ENCODE measurements at places on chromosomes 5 and 9.
A peak's percentile ranks its signal among the peaks of the same experiment; 100 is the strongest.

GRCh38 chr9:21056931-21057330, 20.8 kb downstream of the IFNB1 start:
- no peak for DNase-seq

- no peak for DNase-seq
These were observed 131.2 kb upstream of the PLCXD3 start for GRCh38 chr5:41641621-41642020.

DNA sequence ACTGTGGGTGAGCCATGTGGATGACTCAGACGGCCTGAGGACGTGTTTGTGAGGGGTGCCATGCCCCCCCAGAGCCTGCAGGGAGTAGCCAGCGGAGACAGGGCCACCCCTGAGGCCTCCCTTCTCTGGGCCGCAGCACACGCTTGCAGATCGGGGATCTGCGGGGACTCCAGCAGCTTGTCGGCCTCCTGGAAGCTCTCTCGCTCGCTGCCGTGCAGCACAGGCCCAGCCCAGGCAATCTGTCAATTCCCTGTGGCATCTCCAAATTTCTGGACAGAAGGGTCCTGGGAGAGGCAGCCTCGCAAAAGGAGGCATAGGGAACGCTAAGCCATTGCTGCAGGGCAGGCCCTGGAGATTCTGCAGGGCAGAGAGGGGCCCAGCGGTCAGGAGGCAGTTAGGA, 21.2 kb downstream of the FLT4 start:
- DNase-seq = no peak

DNA sequence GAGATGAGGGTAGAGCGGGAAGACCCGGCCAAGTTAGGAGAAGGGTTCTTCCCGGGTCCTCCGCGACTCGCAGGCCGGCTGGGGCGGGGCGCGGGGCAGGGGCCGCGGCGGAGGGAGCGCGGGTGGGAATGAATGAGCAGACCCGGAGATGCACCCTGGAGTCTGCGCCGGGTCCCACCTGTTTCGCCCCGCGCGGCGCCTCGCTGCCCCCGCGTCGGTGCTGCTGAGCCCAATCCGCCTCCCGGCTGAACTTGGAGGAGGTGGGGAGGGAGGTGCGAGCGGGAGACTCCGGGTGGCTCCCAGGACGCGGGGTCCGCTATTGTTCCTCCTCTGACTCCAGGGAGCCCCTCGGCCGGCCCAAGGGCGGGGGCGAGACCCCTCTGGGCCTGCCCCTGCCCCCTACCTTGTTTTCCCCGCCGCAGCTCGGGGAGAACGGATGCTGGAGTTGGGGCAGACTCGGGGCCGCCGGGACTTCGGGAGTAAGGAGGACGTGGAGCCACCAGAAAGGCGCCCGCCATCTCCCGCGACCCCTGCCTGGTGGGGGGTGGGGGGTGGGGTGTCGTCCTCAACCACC, 659 bp downstream of the RAI14 start:
- DNase-seq = no peak

DNA sequence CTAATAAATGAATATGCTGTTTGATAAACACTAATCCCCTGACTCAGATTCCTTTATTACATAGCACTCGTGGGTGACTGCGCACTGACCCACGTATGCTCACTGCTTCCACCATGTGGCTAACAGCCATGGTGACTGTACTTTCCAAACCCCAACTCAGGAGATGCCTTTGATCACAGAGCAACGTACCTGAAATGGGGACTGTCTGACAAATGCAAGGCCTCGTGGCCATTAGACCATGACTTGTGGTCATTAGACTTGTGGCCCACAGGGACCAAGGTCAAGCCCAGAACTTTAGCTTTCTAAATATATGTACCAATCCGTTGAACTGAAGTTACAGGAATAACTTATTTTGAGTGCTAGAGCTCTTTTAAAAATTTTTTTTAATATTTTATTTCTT, 46.6 kb downstream of the CYFIP2 start:
- DNase-seq = peak; percentile 33

DNA sequence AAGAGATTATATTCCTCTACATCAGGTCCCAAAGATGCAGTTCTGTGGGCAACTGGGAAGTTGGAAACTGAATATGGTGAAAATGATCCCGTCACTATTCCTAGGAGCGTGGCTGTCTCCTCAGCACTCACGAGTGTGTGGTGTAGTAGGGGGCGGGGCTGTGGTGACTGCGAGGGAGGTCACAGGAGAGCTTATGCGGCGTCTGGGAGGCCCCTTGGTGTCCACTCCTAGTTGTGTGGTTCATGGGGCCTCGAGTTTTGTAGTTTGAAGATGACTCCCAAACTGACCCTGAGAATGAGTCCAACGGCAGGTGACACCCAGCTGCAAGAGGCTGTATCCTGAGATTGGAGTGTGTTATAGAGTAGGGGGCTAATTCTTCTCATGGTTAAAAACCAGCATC, 68.2 kb downstream of the MVB12B start:
- DNase-seq = no peak

GRCh38 chr9:136750526-136750925, 2.2 kb upstream of the LCN6 start:
- DNase-seq = no peak

DNA sequence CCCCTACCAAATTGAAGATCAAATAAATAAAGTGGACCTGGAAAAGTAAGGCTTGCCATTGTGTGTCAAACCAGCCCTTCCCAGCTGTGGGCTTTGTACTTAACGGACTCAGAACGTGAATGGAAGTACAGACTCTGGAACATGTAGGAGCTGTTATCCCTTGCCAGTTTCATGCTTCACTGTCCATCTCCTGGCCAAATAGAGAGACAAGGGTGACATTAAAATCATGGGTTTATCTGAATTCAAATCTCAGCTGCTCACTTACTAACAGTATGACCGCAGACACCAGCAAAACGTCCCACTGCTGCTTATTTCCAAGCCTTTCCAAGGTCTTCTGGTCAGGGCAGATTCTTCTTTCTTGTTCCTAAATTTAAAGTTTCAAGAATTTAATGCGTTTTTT, 52.2 kb downstream of the EXOSC2 start:
- DNase-seq = no peak

DNA sequence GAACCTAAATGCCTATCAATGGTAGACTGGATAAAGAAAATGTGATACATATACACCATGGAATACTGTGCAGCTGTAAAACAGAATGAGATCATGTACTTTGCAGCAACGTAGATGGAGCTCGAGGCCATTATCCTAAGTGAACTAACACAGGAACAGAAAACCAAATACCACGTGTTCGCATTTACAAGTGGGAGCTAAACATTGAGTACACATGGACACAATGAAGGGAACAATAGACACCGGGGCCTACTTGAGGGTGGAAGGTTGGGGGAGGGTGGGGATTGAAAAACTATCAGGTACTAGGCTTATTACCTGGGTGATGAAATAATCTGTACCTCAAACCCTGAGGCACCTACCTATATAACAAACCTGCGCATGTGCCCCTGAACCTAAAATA, 22.4 kb upstream of the DEPDC1B start:
- DNase-seq = no peak

DNA sequence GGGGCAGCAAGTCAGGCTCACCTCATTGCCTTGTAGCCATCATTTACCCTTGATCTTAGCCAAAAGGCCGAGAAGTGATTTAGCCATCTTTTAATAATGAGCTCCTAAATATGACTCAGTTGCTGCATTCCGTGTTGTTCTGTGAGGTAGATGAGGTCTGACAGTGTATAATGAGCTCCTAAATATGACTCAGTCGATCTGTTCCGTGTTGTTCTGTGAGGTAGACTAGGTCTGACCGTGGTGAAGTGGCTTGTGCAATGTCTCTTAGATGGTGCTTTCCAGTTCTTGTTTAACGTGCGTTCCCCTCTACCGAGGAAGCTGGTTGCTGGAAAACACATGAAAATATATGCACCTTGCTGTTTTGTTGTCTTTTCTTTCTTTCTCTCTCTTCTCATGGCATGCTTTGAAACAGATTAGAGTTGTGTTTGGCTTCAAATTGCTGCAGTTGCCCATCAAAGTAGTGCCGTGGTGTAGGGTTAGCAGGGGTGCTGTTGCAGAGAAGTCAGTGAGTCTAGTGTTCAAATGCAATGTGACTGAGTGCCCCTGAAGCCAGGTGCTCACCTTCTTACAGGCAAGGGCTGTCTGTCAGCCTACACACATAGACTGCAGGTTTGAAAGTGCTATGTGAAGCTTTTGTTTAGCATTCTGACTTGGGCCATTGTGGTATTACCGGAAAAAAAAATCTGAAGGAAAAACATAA, 118.6 kb downstream of the KDM4C start:
- DNase-seq = no peak

GRCh38 chr5:152688561-152689249, 283.6 kb upstream of the NMUR2 start:
- DNase-seq = no peak

GRCh38 chr5:3913279-3913678, 317.6 kb downstream of the IRX1 start:
- DNase-seq = no peak

GRCh38 chr9:134545543-134546245, 95.9 kb upstream of the COL5A1 start:
- DNase-seq = no peak

GRCh38 chr5:149796030-149796429, 65.9 kb downstream of the PPARGC1B start:
- DNase-seq = no peak

DNA sequence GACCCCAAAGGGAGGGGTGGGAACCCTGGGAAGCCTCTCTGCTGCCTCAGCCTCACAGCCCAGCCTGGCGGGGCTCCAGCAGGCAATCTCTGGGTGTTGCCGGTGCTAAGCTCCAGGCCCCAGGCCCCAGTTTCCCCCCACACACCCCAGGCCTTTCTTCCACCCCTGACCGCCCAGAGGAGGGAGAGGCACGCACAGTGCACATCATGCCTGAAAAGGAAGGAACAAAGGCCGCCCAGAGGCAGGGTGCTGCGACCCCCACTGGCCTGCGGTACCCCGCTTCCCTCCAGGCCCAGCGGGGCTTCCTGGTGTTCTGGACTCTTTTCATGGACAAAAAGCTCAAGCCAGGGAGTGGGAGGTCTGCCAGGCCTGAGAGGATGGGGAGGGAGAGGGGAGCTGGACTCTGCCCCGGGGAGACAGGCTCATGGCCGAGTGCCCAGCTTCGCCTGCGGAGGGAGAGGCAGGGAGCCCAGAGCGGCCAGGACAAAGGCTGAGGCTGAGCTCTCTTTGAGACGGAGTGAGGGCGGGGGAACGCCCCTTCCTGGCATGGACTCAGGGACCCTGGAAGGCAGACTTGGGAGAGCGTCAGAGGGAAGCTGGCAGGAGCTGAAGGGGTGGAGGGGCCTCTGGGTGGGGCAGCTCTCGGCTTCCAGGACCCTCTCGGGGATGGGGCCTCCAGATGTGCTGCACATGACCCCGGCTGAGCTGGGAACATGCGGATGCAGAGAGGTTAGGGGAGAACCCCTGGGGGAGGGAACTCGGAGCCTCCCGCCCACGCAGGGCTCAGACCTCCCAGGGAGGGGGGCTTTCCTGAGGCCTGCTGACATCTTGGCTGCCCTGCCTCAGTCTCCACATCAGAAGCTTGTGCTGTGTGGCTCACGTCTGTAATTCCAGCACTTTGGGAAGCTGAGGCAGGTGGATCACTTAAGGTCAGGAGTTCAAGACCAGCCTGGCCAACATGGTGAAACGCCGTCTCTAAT, 1.8 kb upstream of the ENTPD2 start:
- DNase-seq = no peak

DNA sequence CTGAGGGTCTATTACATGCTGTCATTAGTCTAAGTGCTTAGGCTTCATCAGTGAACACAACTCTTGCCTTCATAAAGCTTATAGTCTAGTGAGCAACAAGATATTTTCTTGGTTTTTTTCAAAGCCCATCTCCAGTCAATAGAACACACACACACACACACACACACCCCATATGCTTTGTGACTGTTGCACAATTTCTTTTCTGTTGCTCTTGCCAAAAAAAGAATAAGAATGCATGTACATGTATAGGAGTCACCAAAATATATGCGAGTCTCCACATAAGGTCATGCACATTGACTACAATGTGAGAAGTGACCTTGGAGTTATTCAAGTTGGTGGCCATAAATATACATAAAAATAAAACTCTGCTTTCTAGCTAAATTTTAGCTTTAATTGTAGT, 351.5 kb upstream of the TLE4 start:
- no peak for DNase-seq

GRCh38 chr9:6827439-6828145, 69.8 kb downstream of the KDM4C start:
- no peak for DNase-seq

GRCh38 chr5:89281211-89281610, 398.2 kb upstream of the MEF2C start:
- no peak for DNase-seq

GRCh38 chr5:31413030-31413812, 118.7 kb downstream of the DROSHA start:
- DNase-seq = no peak

GRCh38 chr9:15253197-15253596, 53.8 kb downstream of the TTC39B start:
- no peak for DNase-seq

- no peak for DNase-seq
These were observed 173.9 kb downstream of the HSPA4 start for GRCh38 chr5:133225671-133226152.

- no peak for DNase-seq
These were observed 49.6 kb upstream of the PTGER4 start for GRCh38 chr5:40630126-40630525.

- DNase-seq = no peak
These were observed 17.7 kb upstream of the RNF180 start for GRCh38 chr5:64147849-64148441.

DNA sequence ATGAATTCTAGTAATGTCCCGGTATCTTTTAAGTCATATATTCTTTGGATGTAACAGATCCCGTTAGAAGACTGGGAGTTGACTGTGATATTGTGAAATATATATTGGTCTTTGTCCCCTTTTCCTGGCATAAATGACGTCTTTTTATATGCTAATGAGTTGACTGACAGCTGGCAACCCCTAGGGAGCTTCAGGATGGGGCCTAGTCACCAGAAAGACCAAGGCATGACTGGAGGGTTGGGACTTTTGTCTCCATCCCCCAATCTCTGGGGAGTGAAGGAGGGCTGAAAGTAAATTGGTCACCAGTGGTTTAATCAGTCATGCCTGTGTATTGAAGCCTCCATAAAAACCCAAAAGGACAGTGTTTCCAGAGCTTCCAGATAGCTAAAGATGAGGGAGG, 241.6 kb downstream of the PJA2 start:
- no peak for DNase-seq

DNA sequence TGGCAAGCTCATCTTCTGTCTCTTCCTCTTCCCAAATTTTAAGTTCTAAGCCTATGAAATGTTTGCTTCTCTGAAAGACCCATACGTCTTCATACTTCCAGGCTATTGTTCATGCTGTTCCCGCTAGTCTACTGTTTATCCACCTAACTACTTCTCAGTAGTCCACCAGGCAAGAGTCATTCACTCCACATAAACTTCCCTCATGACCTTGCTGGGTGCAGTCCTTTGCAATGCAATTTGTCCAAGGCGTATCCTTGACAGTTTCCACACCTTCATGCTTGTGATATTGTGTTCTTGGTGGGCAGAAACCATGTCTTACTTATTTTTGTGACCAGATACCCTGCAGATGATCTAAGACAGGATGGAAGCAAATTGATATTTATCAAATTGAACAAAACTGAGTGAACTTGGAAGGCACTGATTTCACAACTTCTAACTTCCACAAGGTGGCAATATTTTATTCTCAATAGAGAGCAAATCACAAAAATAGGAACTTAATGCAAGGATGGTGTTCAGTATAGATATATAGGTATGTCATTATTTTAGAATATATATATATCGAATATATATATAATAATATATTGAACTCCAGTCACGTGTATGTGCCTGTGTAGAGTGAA, 30.3 kb downstream of the TYRP1 start:
- no peak for DNase-seq

Measured in stimulated activated CD4-positive, alpha-beta T cell treated with anti-CD3 and anti-CD28 coated beads, Interleukin-15, amount 100 ng/mL, for 1 hour (primary cell).